ENCODE measurements at places on chromosomes 1 and 21.

DNA sequence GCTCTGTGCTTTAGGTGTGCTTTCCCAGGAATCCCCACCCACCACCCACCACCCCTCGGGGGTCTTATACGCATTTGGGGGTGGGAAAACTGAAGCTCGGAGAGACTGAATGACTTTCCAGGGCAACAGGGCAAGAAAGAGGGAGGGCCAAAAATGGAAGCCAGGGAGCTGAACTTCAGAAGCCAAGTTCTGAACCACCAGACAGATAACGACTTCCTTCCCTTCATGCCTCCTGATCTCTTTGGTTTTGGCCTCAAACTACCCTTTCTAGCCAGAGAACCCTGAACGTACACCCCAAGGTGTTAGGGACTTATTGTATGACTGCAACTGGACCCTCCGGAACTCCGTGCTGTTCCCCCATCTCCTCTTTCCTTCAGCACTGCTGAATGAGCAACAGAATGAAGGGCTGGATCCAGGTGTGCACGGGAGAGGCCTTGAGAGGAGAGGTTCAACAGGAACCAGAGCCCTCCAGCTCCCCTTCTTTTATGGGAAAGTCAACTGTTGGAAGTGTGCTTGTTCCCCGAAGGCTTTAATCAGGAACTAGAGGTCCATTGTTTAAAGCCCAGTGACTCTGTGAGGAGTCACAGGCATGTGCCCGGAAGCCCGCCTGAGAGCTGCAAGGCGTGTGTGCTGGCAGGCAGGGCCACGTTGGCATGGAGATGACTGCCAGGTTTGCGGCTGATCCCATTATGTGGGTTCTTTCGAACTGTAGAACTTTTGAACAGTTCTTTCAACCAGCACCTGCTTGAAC, 3.1 kb downstream of the BACE2 start:
- no peak for DNase-seq

DNA sequence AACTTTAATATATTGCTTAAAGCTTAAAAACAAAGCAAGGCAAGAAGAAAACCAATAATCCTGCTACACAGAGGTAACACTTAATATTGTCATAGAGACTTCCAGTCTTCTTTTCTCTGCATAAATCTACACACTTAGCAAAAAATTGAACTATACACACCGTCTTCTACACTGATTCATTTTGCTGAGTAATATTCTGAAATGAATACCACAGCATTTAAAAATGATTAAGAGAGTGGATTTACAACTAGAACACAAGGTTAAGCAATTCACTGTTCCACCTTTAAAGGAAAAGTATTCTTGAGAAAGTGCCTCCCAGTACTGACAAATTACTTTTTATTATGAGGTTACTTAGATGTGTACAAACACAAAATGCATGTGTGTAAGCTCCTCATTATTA, 22.2 kb upstream of the ITPKB start:
- DNase-seq, result no peak

DNA sequence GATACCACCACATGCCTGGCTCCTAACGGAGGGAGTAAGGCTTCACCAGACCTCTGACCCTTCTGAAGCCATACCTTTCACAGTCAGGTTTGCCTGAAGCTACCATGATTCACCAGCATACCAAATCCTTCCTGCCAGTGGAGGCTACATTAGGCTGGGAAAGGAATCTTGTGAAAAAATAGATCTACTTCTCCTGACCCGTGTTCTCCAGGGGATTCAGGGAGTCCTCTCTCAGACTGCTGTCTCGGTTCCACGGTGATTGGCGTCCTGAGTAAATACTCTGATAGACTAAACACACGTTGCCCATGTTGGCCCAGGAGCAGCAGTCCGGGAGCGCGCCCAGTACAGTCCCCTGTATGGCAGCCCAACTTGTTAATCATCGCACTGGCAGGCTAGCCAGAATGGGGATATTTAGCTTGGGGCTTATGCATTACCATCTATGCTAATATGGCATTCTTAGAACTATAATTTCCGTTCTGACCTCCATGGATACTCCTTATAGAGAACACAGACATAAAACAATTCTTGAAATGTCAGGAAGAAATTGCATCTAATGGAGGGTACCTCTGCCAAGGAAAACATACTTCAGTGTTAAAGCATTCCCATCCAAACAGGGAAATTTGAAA, 173.2 kb downstream of the ROR1 start:
- DNase-seq, result no peak

DNA sequence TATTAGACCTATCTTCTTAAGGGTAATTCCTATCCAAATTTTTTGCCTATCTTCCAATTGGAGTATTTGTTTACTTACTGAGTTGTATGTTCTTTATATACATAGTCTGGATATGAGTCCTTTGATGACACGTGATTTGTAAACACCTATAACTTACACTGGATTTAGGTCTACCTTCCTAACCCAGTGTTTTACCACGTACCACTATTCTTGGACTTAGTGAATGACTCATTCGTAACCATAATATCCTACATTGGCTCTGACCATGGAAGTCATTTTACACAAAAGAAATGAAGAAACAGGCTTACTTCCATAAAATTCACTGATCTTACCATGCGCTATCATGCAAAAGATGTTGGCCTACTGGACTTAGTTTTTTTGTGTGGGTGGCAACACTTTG, 23.9 kb upstream of the ZZZ3 start:
- no peak for DNase-seq

DNA sequence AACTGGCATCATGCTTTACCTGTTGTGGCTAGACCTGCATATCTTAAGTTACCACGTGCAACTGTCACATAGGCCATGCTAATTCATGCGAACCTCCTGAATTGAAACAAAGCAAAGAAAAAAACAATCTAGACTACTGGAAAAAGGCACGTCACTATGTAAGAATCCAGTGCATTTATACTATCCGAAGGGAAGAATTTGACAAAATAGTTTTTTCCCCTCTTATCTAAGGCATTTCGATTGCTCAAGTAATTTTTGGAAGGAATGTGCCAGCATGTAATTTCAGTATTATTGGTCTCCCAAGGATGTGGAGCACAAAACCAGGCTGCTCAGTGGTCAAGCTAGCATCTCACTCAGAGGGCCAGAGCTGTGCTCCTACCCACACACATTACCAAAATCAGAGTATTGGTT, 31.5 kb upstream of the C1orf198 start:
- DNase-seq, result no peak

- no peak for DNase-seq
Measured at GRCh38 chr1:204469304-204469703, 25.3 kb downstream of the PIK3C2B start.

- DNase-seq, result no peak
Measured at GRCh38 chr1:218556016-218556415, 210.9 kb downstream of the TGFB2 start.

GRCh38 chr1:161398900-161399256, 31.2 kb upstream of the CFAP126 start:
- DNase-seq, result no peak

- no peak for DNase-seq
Measured at GRCh38 chr1:109705411-109705810, 6.6 kb upstream of the GSTM5 start.

GRCh38 chr1:17586172-17586964, 46.9 kb downstream of the ARHGEF10L start:
- no peak for DNase-seq

DNA sequence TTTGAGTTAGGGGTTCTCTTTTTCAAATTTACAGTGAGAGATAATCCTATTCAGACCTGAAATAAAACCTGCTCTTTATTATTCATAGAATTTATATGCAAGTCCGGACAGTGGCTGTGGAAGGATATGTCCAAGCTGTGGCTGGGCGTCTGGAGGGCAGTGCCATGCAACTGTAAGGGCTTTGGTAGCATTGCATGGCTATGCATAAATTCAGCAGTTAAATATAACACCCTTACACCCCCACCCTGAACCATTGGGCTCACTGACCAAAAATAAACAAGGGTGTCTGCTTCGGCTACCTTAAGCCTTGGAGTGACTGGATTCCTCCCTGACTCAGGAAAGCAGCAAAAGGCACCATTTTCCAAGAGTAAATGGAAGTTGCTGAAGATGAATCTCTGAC, 5.4 kb downstream of the CHTOP start:
- DNase-seq, result no peak

GRCh38 chr1:43625063-43625780, 24.7 kb upstream of the KDM4A start:
- DNase-seq, result no peak

DNA sequence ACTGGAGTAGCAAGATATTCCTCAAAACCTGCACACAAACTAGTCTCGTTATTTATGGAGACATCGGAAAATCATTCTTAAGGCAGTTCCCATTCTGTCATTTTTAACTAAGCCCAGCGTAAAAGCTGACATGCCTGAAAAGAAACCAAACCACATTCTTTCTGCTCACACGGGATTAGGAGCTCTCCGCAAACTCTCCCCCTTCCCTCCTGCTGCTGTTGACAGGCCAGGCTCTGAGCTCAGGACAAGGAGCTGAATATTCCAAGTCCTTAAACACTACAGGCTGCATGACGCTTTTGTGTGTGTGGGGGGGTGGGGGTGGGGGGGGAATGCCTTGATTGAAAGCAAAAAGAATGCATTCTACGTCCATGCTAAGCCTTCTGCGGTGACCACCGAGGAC, 5.2 kb downstream of the OLIG1 start:
- DNase-seq, result no peak

DNA sequence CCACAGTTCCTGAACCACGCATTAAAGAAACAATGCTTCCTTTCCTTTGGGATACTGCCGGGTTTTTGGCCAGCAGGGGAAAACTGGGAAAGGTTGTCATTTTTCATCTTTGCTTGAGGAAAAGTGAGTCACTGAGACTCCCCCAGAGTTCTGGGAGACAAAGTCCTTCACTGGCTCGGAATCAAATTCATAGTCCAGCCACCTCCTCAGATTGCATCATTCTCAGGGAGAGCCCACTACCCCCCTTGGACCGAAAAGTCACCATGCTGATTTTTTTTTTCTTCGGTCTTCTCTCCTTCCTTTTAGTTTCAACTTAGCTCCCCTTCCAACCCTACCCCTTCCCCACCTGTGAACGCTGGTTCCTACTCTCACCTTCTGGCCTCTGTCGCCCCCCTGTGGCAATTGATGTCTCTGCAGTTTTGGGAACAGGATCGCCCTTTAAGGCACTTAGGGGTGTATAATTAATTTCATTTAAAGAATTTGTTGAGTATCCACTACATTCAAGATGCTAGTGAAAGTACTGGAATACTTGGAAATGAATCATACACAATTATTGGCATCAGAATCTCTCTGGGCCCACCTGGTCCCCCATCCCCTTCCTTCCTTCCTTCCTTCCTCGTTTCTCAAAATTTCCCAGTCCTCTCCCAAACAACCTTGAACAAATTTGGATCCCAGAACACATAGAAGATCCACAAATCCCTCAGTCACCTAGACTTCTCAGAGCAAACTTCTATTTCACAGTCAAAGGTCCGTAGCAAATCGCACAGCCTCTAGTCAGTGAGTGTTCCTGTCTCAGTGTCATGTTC, 6.9 kb downstream of the ACKR1 start:
- peak; percentile 33 for DNase-seq

DNA sequence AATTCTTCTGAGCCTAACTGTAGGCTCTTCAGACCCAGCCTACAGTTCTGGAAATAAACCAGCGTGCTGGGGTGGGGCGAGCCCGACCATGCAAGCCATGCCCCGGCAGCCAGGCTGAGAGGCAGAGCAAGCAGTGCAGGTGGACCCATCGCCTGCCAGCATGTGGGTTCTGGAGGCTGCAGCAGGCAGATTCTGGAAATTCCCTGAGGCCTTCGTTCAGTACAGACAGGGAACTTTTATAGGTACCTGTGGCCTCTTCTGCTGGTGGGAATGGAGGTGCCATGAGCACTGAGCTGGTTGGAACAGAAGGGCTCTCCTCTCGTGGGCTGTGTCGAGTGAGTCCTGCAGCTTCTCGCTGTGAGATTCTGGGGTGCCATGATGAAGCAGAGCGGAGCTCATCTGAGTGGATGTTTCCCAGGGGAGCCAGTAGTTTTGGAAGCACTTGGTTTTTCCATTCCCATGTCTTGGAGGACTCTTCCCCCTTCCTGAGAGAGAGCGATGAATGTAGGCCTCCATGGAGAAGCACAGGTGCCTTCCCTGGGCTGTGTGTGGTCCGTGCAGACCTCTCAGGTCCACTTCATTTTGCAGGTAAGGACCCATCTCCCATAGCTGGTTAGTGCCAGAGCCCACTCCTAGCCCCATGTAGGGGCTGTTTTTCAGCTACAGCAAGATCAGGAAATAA, 94.1 kb downstream of the PCBP3 start:
- no peak for DNase-seq

GRCh38 chr1:200908191-200908868, 13.6 kb downstream of the INAVA start:
- no peak for DNase-seq

- peak; percentile 35 for DNase-seq
Measured at GRCh38 chr1:47432071-47433036, 5.5 kb upstream of the FOXD2 start.

GRCh38 chr1:210899676-210900075, 234.3 kb downstream of the KCNH1 start:
- no peak for DNase-seq

GRCh38 chr1:194975913-194976312, 1632.3 kb downstream of the KCNT2 start:
- no peak for DNase-seq

GRCh38 chr1:23029337-23029736, 10.1 kb downstream of the KDM1A start:
- DNase-seq, result no peak

GRCh38 chr1:51423073-51423821, 92.9 kb upstream of the TTC39A start:
- DNase-seq, result no peak
